ENCODE measurements at places on chromosomes 1 and 21. TPM values are rescaled to one million over a fixed set of nuclear protein-coding genes. Genes with fewer than 3 reads are reported as not detected.

CSMD2 gene
- polyA plus RNA-seq: 0.20 TPM

EVA1C gene
- polyA plus RNA-seq: 5.0 TPM

CFAP74 gene
- polyA plus RNA-seq: 3.1 TPM

ADGRB2 gene
- polyA plus RNA-seq: 27.1 TPM

MIXL1 gene
- 1.4 TPM for polyA plus RNA-seq

GRHL3 gene
- 0.29 TPM for polyA plus RNA-seq

PER3 gene
- polyA plus RNA-seq: 13.5 TPM

IFNAR1 gene
- 29.2 TPM for polyA plus RNA-seq

PGLYRP4 gene
- not detected for polyA plus RNA-seq

TTC22 gene
- polyA plus RNA-seq: 5.1 TPM

ATP1A4 gene
- polyA plus RNA-seq: 0.21 TPM

SLC9C2 gene
- 0.86 TPM for polyA plus RNA-seq

C1orf87 gene
- 2.7 TPM for polyA plus RNA-seq

LRRC71 gene
- 2.7 TPM for polyA plus RNA-seq

CLEC20A gene
- 0.54 TPM for polyA plus RNA-seq

PKP1 gene
- 0.17 TPM for polyA plus RNA-seq

SYPL2 gene
- polyA plus RNA-seq: 0.17 TPM

MRAP gene
- polyA plus RNA-seq: 0.38 TPM

DPT gene
- 2.6 TPM for polyA plus RNA-seq

DNAJC6 gene
- polyA plus RNA-seq: 3.3 TPM

UMODL1 gene
- polyA plus RNA-seq: 0.69 TPM

NBPF6 gene
- not detected for polyA plus RNA-seq

FAM177B gene
- 0.57 TPM for polyA plus RNA-seq

XKR8 gene
- 8.0 TPM for polyA plus RNA-seq

C1orf226 gene
- 4.8 TPM for polyA plus RNA-seq

TAS1R1 gene
- polyA plus RNA-seq: 0.21 TPM

GON4L gene
- 59.6 TPM for polyA plus RNA-seq

C1orf216 gene
- polyA plus RNA-seq: 14.1 TPM

LIPI gene
- polyA plus RNA-seq: 0.74 TPM

LCE1A gene
- not detected for polyA plus RNA-seq
